ENCODE measurements at places on chromosomes 13 and 19.

DNA sequence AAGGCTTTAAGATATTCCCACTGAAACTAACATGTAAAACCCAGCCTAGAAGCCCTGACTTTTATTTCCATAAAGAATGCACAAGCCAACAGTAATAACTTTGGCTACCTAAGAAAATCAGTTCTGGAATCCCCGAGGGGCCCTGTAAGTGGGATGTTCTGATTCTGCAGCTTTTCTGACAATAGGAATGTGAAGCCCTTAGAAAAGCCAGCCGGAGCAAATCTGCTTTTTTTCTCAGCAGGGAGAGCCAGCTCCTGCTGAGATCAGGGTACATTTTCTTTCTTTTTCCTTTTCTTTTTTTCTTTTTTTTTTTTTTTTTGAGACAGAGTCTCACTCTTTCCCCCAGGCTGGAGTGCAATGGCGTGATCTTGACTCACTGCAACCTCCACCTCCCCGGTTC lies 8.0 kb upstream of the GARRE1 start:
- DNase-seq: no peak

DNA sequence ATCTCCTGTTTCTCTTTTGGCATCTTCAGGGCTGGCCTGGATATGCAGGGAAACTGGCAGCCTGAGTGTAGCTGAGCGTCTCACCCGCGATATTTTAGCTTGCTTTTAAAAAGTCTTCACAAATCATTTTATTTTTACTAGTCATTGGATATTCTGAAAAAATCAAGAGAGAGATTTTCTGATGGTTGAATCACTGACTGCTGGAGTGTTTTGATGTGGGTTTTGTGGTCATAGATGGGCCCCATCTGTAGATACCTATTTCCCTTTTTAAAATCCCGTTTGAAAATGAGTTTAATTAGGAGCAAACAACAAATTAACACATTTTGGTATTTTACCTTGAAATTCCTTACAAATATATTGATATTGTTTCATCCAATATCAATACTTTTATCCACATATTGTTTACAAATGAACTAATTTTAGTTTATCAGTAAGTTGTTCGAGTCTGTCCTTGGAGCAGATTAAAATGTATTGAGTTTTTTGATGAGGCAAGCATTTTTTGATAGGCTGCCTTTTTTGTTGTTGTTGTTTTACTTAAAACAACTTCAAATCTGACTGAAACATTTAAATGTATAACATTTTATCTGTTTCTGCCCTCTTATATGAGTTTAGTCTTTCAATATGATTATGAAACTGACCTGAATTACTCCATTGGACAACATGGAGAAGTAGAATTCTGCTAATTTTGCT lies 21.5 kb upstream of the OXGR1 start:
- DNase-seq: no peak

DNA sequence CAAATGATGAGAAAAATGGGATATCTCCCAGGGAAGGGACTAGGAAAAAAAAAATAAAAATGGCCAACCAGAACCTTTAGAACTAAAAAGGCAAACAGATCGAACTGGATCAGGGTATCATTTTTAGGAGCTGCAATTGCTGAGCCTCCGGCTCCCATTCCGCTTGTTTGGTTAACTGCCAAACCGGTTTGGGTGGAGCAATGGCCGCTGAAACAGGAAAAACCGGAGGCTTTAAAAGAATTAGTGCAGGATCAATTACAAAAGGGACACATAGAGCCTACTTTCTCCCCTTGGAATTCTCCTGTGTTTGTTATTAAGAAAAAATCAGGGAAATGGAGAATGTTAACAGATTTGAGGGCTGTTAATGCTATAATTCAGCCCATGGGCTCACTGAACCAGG lies 12.7 kb upstream of the ZNF443 start:
- DNase-seq: no peak

- DNase-seq: no peak
Observed at GRCh38 chr19:45218426-45218825, 26.8 kb downstream of the EXOC3L2 start.

DNA sequence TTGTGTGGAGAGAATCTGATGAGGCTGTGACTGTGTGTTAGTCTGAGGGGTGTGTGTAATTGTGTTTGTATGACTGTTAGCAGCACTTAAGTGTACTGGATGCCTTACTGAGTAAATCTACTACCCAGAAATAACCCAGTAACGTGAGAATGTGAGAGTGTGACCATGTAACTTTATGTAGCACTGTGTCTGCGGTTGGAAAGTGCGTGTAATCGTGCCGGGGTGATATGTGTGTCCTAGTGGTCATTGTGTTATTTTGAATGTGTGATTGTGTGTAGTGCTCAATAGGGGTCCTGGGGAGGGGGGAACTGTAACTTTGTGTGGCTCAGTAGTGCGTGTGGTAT lies 550 bp downstream of the ZNF383 start:
- peak; percentile 37 for DNase-seq

Measured in activated T-cell treated with anti-CD3 and anti-CD28 coated beads, Interleukin-2, amount 50 U/mL, for 48 hours (primary cell).